Stimulated activated CD8-positive, alpha-beta memory T cell treated with anti-CD3 and anti-CD28 coated beads, Interleukin-4, amount 100 ng/mL, for 4 hours (primary cell): ENCODE measurements at places on chromosomes 1 and 21.

- no peak for DNase-seq
Observed at GRCh38 chr1:157961805-157962762, 31.4 kb upstream of the KIRREL1 start.

- no peak for DNase-seq
Observed at GRCh38 chr1:183832459-183832858, 27.5 kb downstream of the RGL1 start.

GRCh38 chr1:244154508-244154871 is 103.4 kb downstream of the ZBTB18 start:
- no peak for DNase-seq

- no peak for DNase-seq
Observed at GRCh38 chr1:29695803-29696202, 459.5 kb downstream of the PTPRU start.

GRCh38 chr1:65688848-65689247 is 103.8 kb upstream of the PDE4B start:
- DNase-seq = no peak

DNA sequence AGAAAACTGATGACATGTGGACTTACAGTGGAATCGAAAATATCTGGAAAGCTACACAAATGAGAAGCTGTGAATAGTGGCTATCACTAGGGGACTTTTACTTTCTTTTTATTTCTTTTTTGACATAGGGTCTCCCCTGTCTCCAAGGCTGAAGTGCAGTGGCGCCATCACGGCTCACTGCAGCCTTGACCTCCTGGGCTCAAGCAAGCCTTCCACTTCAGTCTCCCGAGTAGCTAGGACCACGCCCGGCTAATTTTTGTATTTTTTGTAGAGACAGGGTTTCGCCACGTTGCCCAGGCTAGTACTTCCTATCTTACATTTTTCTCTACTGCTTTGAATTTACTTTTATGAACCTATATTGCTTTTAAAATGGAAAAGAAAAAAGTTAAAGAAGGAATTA is 10.5 kb downstream of the TMEM35B start:
- no peak for DNase-seq

- DNase-seq = no peak
Observed at GRCh38 chr1:216805953-216806352, 82.7 kb upstream of the ESRRG start.

DNA sequence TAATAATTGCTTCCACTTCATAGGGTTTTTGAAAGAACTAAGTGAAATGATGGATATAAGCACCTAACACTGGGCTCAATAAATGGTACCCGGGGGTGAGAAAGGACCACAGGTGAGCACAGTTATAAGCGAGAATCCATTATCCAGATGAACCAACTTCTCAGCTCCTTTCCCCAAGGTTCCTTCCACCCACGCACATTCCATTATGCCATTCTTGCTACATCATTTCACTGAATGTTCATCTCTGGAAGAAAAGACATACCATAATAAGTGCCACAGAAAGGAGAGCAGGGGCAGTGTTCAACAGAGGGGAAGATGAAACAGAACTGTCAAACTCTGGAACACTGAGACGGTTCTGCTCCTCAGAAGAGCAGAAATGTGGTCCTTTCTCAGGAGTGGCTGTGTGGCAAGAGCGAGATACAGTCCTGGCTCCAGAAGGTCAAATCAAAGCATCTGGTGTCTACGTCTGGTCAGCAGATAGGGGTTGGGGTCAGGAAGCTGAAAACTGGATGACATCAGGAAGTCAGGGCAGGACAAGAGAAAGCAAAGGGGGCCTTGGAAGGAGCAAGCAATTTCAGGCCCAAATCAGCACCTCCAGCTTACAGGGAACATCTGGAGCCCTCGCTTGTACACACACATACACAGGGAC is 255.4 kb upstream of the TMEM51 start:
- no peak for DNase-seq

GRCh38 chr1:13911697-13912619 is 212.0 kb downstream of the PRDM2 start:
- no peak for DNase-seq

DNA sequence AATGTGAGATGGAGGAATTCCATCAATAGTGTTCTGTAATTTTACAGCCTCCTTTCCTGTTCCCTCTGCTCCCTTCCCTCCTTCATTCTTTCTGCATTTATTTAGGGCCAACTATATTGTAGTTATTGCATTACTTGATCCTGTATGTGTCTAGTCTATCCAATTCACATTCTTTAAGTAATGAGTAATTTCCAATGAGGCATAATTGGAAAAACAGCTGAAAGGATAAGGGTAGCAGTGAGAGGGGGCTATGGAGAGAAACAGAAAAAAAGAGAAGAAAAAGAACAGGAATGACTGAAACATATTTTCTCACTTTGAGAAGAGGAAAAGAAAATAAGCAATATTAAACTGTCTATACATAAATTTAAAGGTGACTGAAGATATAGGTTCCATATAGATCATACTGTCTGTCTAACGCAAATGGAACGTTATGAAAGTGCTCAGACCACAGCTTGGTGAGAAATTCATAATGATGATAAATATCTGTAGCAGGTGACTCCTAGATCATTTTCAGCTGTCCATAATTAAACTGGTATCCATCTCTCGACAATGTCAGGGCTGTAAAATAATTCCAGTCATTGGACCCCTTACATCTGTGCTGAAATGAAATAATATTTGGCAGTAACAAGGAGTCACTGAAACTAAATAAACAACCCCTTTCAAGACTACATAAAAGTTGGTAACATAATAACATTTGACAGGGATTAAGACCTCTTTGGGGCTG is 61.8 kb downstream of the SPAG17 start:
- no peak for DNase-seq

DNA sequence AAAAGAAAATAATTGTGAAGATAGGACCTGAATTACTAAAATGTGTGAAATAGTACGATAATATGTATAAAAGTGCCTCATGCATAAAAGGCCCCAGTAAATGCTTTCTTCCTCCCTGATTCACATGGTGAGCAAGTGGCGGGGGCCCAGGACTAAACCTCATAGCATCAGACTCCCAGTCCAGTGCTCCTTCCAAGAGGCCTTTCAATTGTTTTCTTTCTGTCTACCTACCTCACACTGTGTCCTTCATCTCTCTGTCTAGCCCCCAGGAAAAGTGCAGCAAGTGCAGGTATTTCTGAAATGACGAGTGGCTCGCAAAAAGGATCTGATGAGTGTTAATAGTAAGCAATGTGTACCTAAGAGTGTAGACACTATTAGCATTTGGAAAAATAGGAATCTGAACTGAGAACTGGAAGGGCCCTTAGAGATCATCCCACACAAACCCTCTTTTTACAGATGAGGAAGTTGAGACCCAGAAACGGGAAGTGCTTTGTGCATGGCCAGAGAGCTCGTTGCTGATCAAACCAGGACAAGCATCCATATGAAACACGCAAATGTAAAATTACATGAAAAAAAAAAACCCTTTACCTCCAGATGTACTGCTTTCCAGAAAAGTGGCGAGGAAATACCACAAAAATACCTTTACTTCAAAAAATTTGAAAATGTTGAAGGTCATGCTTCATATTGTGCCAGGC is 118.2 kb upstream of the HOOK1 start:
- DNase-seq = no peak

GRCh38 chr1:39081271-39082009 is 55.3 kb downstream of the NDUFS5 start:
- no peak for DNase-seq

DNA sequence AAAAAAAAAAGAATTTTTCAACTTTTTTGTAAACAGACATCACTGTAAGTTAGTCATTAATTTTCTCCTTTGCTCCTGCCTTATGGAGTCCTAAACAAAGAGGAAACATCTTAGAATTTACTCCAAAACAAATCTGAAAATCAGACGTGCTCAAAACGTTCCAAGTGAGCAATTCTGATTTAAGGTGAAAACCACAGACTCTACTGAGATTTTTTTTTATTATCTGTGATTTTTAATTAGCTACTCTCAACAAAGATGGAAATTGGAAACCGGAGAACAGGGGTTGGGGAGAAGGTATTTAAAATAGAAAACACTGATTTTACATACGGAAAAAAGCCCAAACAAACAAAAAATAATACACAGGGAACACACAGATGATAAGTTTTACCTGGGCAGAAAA is 7.8 kb upstream of the CTSK start:
- no peak for DNase-seq

- no peak for DNase-seq
Observed at GRCh38 chr21:35768187-35768586, 292.1 kb downstream of the SETD4 start.

GRCh38 chr21:16330908-16331268 is 601.1 kb downstream of the USP25 start:
- no peak for DNase-seq

GRCh38 chr1:167602840-167603239 is 27.2 kb upstream of the RCSD1 start:
- DNase-seq = no peak

DNA sequence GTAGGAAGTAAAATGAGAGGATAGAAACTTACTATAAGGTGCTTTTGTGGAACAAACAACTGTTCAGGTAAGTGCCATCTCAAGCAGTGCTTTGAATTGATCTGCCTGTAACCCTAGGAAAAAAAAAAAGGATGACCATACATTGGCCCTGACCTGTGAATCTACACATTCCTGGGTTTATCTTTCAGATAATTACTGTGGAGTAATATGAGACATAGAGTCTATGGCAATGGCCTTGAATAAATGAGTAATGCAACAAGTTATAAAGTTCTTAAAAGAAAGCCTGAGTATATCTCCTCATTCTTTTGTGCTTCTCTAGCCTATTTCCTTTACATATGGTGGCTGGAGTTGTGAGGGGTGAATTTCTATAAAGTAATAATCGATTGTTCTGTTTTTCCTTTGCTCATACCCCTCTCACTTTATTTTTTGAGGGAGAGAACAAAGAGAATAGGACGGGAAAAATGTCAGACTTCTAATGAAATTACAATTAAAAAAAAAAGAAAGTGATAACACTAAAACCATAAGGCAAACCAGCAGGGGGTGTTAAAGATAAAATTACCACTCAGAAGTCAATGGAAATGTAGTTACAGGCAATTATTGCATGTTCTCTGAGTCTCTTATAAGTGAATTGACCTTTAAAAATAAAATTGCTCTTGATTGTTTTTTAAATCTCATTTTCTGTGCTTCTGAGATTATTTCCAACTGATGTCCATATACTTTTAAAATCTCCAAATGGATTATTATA is 12.4 kb upstream of the ATP1A1 start:
- DNase-seq = no peak

GRCh38 chr21:41369920-41370839 is 8.4 kb downstream of the MX2 start:
- no peak for DNase-seq

DNA sequence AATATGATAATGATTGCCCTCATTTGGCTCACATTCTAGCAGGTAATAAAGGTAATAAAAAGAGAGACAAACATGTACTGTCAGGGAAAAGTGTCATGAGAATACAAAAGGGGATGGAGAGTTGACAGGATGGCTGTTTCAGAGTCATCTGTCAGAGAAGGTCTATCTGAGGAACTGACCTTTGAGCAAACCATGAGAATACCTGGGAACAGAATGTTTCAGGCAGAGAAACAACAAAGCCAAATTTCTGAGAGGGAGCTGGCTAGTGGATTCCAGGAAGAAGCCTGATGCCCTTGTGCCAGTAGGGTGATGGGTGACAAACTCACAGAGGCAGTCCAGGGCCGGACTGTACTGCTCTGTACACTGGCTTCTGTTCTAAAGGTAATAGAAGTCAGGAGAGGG is 107.2 kb downstream of the C1orf21 start:
- no peak for DNase-seq

DNA sequence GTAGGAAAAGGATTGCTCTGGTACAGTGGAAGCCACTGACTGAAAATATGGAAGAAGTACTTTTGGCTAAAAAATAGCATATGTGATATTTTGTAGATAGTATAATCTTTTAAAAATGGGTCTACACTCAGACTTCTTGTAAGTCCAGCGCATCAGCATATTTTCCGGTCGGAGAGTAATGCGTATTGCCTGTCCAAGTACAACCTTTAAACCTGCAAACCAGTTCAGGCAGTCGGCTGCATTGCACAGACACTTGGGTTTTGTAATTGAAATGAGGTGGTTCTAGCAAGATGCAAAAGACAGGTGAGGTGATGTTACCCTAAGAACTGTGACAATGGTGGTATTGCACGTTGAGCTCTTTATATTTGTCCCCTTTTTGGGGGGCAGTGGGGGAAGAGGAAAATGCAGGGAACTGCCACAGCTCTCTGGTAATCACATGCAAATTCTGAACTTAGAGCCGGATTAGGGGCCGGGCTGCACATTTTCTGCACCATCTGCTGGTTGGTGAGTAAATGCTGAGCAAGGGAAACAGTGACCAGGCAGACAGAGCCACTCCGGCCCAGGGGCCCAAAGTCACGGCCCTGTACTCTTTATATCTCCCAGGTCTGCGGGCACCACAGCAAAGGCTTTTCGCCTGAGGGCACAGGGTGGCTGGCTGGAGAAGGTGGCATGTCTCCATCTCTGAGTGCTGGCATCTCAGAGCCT is 2.3 kb downstream of the GPR137B start:
- no peak for DNase-seq

DNA sequence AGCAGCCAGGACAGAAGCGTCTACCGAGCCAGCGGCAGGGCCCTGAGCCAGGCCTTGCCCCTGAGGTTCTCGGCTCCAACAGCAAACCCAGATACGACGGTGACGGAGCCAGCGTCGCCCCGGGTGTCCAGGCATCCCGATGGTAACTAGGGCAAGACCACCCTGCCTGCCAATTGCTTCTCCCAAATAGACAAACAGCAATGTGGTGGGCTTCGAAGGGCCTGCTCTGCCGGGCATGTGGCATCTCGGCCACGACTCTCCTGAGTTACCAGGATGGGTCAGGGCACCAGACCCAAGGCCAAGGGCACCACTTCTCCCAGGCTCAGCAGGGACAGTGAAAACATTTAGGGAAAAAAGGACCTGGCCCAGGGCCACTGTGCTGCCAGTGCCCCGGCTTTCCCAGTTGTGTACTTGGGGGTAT is 3.2 kb upstream of the ACTRT2 start:
- DNase-seq = no peak

- DNase-seq = no peak
Observed at GRCh38 chr21:25300632-25301031, 306.6 kb downstream of the MRPL39 start.

DNA sequence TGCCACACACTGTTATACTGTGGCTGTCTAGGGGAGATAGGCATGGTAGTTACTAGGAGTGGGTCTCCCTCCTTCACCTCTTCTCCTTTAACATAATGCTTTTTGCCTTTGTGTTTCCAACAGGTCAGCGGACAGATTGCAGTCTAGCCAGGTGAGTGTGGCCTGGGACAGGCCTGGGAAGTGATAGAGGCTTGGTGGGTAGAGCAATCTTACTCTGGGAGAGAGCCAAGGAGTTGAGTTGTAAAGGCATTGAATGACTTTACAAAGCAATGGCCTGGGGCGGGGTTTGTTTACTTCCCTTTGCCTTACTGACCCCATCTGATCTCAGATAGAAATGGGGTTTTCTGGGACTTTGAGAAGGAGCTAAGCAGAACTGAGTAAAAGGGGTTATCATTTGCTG is 51.0 kb upstream of the IKBKE start:
- no peak for DNase-seq

GRCh38 chr1:87034351-87034750 is 119.9 kb downstream of the HS2ST1 start:
- DNase-seq = no peak

GRCh38 chr1:187051618-187052232 is 223.0 kb downstream of the PLA2G4A start:
- no peak for DNase-seq
